Activated T-cell treated with anti-CD3 and anti-CD28 coated beads, Interleukin-2, amount 50 U/mL, for 48 hours (primary cell): ENCODE measurements at places on chromosomes 6 and 20.

- no peak for DNase-seq
Measured at GRCh38 chr20:62089393-62089792, 23.7 kb upstream of the TAF4 start.

DNA sequence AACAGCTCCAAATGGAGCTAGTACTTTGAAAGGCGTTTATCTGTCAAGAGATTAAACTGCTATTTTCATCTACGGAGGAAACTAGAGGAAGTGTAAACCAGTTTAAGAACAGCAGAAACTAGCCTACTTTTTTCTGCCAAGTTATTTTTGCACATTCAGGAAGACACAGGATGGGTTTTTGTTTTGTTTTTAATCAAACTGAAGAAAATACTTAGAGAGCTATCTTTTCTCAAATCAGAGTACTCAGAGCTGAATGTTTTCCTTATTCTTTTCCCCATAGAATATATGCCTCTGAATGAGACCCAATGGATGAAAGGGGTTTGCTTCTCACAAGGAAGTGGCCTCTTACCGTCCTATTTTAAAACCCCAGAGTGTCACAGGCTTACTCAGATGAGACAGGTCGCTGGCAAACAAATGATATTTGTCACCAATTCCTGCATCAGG, 538.5 kb downstream of the CD83 start:
- DNase-seq = no peak

- DNase-seq = no peak
Measured at GRCh38 chr6:34343806-34344205, 48.7 kb downstream of the NUDT3 start.

DNA sequence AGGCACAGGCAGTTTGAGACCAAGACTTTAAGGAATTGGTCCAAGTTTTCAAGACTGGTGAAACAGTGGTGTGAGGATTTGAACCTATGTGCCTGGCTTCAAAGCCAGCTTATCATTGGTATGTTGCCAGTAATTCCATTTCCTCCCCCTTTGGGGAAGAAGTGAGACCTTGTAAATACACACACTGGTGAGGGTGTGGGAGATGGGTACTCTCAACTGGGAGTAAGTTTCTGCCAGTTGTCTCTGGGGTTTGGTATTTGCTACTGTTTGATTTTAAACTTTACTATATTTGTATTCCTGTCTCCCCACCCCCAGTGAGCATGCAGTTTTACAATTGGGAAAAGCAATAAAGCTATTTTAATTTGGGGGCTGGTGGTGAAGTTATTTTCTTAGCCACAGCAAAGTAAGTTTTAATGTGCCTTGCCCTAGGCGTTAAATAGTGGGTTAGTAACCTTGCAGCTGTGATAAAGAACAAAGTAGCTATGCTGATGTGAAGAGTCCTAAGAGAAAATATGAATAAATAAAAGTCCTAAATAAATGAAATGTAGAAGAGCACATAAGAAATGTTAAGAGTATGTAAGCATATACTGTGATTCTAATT, 31.0 kb downstream of the SNX9 start:
- DNase-seq = no peak

- DNase-seq = no peak
Measured at GRCh38 chr20:1979106-1979778, 14.6 kb downstream of the PDYN start.

GRCh38 chr6:34576286-34576955, 20.3 kb upstream of the SPDEF start:
- DNase-seq = no peak

DNA sequence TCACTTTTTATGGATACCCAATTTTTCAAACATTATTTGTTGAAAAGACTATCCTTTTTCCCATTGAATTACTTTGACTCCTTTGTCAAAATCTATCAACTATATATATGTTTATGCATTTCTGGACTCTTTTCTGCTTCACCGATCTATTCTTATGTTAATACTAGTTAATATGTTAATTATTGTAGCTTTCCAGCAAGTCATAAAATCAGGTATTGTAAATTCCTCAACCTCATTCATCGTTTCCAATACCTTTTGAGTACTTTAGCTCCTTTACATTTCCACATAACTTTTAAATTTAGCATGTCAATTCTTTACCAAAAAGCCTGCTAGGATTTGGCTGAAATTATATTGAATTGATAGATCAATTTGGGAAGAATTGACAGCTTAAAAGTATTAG, 407.3 kb downstream of the ARHGAP18 start:
- no peak for DNase-seq

- DNase-seq = no peak
Measured at GRCh38 chr6:5569491-5569890, 308.2 kb downstream of the FARS2 start.

DNA sequence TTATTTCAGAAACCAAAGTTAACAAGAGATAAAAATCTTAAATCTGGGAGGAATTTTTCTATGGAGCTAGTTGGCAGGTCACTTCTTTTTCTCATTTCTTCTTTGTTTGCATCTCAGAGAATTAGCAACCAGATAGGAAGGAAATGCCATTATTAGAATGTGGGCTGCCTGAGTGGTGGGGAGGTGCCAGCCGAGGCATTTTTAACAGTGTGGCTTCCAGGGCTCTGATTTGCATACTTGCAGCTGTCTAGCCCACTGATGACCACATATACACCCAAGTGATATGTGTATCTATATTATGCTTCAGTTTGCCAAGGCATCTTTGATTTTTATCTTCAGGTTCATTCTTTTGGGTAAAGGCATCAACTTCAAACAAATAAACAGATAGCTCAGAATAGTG, 206.7 kb downstream of the CLIC5 start:
- no peak for DNase-seq

DNA sequence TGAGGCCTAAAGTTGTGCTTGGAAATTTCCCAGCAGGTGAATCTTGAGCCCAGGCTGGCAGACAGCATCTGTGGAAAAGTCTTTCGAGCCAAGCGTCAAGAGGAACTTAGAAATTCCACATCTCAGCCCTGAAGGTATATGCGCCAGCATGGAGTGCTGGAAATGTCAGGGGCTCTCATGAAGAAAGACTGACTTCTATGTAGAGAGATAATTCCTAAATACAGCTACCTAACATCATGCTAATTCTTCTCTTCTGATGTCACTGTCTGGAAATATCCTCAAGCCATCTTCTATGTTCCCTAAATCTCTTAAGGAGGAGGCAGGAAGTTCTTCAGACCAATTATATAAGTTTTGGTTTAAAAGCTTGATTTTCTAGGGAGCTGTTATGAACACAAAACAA, 492.4 kb upstream of the MARCKS start:
- no peak for DNase-seq

DNA sequence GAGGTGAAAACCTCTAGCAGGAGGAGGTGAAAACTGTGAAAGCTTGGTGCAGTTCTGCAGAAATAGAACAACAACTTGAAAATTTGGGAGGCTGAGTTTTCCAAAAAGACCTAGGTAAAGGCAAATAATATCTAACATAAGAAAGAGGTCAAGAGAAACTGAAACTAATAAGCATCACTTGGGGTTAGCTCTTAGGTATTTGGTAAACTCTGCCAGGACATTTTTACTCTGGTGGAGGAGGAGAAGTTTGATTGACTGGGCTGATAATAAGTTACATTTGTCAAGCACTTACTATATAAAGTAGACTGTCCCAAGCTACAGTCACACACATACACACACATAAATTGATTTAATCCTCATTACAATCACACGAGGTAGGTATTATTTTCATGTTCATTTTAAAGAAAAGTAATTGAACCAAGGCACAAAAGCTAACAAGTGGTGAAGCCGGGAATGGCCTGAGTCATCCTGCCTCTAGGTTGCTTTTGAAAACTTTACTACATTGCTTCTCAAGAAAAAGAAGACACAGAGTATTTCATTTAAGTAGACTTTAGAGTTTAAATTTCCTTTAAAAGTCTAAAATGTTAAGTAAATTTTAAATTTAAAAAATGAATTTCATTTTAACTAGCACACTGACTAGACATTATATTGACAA, 275.5 kb downstream of the PTPRK start:
- DNase-seq = no peak

- no peak for DNase-seq
Measured at GRCh38 chr6:46130666-46131065, 877 bp downstream of the ENPP4 start.

- DNase-seq = no peak
Measured at GRCh38 chr6:134868812-134869211, 81.1 kb downstream of the ALDH8A1 start.

GRCh38 chr20:34312544-34313217, 9.5 kb upstream of the AHCY start:
- peak; percentile 93 for DNase-seq

- no peak for DNase-seq
Measured at GRCh38 chr6:36685926-36686667, 7.6 kb downstream of the CDKN1A start.

DNA sequence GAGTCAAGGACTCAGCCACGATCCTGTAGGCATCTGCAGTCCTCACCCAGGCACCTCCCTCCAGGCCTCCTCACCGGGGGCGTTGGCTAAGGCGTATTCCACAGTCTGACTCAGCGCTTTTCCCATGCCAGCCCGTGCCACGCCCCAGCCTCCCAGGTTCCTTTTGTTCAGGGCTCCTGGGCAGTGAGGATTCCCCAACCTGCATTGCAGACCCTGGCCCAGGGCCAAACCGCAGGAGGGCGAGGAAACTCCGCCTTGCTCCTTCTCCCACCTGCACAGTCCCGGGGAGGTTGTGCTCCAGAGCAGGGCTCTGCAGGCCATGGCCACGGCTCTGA, 202.8 kb upstream of the CST7 start:
- DNase-seq = no peak

DNA sequence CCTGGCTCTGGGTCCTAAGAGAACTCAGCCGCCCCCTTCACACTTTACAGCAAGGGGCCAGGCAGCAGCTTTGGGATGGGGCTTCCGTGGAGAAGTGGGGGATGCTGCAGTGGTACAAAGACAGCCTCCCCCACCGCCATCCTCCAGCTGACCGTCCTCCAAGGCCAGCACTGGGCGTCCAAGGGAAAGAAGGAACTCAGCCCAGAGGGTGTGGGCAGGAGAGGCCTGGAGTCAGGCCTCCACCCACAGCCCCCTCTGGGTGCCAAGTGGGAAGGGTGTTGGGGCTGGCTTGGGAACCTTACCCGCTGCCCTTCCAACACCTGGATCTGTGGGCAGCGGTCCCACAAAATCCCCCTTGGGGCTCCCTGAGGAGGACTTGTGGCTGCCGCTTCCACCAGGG, 13.1 kb downstream of the STMN3 start:
- no peak for DNase-seq

- DNase-seq = no peak
Measured at GRCh38 chr6:40322336-40322735, 264.8 kb downstream of the LRFN2 start.

- no peak for DNase-seq
Measured at GRCh38 chr6:96157018-96157565, 141.3 kb downstream of the FUT9 start.

GRCh38 chr20:40925829-40926510, 102.7 kb upstream of the TOP1 start:
- DNase-seq = no peak

- DNase-seq = no peak
Measured at GRCh38 chr6:8738951-8739350, 303.6 kb upstream of the SLC35B3 start.

DNA sequence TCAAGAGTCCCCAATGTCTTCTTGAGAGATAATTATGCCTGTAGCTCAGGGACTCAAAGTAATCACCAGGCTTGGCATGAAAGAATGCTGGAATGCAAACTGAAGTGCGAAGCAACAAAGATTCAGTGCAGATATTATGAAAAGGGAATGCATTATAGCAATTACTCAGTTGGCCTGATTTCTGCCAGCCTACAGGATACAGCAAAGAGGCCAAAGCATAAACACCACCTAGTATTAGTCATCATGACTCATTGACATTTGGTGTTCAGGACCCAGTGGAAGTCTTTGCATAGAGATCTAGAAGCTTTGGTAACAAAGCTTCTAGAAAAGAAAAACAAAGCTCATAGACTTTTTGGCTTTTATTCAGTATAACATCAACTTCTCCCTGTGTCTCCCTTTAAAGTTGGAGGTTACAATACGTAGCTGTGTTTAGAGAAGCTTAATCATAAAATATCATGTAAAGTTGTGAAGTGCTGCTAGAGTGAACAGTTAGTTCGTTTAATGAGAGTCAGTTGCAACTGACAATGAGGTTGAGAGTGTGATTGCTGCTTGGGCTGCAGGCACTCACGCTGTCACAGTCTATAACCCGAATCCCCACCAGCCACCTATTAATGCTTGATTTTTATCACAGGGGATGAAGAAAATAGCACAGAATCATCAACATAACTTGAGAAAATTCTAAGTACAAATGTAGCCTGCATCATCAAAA, 932.7 kb downstream of the TFAP2A start:
- no peak for DNase-seq
